ENCODE measurements at places on chromosomes 3 and 15.

- no peak for DNase-seq
These were observed 243.4 kb upstream of the ZNF717 start for GRCh38 chr3:76028774-76029173.

GRCh38 chr15:52714968-52715367 lies 35.8 kb upstream of the ATOSA start:
- DNase-seq, result no peak

- DNase-seq, result peak; percentile 31
These were observed 32.9 kb downstream of the CRYGS start for GRCh38 chr3:186511245-186511644.

- no peak for DNase-seq
These were observed 4.5 kb upstream of the FES start for GRCh38 chr15:90879730-90880366.

DNA sequence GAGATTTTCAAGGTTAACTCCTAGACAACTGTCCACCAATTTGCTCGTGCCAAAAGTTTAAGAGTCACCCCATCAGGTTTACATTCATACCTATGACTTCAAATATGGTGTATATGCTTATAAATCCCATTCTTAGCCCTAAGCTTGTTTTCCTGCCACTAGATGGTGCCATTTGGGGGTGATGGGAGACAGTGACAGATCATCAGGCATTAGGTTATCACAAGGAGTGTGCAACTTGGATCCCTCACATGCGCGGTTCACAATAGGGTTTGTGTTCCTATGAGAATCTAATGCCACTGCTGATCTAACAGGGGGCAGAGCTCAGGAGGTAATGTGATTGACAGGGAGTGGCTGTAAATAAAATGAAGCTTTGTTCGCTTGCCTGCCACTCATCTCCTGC lies 182.7 kb downstream of the CNTN6 start:
- no peak for DNase-seq

DNA sequence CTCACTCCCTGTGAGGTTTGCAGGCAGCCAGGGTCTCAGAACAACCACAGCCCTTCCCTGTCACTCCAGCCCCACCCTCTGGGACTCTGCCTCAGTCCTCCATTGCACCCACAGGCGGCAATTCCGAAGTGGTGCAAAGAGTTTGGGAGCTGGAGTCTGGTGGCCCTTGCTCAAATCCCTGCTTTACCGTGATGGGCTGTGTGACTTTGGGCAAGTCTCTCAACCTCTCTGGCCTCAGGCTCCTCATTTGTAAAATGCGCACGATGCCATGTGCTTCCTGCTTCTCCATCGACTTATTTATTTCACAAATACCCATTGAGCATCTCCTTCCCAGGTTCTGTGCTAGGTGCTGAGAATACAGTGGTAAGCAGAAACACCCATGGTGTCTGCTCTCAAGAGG lies 7.3 kb upstream of the ATP2B2 start:
- no peak for DNase-seq

GRCh38 chr15:35810007-35810406 lies 264.0 kb upstream of the DPH6 start:
- no peak for DNase-seq

DNA sequence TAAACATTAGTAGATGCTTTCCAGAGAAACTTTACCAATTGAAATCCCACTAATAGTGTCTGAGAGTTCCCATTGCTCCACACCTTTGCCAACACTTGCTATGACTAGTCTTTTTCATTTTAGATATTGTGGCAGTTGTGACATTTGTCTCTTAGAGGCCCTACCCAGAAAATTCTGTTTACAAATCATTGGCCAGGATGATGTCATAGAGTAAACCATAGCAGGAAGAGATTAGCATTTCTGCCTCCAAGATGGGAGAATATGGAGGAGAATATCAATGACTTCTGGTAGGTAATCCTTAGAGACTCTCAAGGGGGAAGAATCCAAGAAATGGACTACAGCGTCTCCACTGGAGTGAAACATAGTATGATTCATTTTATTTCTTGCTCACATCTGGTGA lies 291.0 kb upstream of the CNTN3 start:
- DNase-seq, result no peak

GRCh38 chr15:43286074-43286473 lies 19.3 kb upstream of the TGM5 start:
- no peak for DNase-seq

DNA sequence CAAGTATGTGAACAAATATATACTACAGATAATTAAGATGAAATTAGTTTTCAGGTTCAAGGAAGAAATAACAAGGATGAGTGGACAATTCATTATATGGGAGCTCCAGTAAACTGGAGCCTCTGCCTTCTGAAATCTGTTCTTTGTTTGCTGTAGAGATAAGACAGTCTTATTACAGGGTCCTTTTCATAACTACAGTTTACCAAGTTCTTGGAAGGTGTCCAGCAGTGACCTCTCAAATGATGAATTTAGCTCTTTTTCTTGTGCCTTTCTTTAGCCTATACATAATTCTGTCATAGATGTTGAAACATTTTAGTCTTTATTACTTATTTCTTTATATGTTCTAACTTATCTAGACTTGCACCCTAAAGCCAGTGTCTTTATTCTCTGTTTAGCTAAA lies 89.7 kb upstream of the GBE1 start:
- DNase-seq, result no peak

GRCh38 chr3:43394041-43394554 lies 107.8 kb downstream of the SNRK start:
- no peak for DNase-seq

DNA sequence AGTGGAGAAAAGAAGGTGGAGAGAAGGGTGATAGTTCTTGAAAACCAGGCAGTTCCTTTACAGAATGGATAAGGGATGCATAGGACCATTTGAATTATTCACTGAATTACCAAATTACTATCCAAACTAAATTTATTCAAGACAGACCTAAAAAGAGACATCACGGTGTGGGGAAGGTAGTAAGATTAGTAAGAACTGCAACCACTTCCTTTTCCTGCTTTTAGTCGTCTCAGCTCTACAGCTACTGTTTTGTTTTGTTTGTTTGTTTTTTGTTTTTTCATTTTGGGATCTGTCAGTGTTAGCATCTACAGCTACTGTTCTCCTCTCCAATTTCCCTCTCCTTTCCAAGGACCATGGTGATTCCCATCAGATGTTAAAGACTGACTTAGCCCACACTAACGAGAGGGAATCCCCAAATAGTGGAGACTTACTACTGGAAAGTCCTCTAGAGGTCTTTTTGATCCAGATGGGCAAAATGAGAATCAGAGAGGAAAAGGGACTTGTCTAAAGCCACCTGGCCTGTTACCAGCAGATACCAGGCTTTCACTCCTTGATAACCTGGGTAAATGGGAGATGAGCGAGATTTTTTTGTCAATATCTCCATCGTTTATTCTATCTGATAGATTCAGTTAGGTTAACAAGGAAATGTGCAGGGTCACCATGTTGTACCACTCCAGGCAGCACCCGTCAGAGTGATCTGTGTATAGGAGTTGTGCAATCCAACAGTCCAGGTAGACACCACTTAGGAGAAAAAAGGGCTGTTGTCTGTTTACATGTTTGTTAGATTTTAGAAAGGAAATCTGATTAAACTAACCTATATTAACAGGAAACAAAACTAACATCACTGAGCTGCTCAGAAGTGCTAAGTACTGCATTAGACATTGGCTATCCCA lies 6.0 kb downstream of the HCLS1 start:
- no peak for DNase-seq

DNA sequence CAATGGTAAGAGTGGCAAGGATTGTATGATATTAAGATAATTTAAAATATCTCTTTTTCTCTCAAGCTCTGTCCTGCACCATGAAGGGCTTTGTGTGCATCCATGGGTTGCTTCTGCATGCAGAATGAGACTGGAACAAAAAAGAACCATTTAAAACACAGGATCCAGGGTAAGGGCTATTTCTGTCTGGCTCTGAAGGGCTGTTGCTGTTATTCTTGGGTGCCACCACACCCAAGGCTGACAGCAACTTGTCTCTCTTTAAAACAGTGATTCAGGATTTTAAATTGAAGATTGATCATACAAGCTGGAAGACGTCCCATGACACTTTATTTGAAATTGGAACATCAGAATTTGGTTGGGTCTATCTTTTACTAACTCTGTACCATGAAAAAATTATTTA lies 268.8 kb upstream of the CNTN3 start:
- no peak for DNase-seq

DNA sequence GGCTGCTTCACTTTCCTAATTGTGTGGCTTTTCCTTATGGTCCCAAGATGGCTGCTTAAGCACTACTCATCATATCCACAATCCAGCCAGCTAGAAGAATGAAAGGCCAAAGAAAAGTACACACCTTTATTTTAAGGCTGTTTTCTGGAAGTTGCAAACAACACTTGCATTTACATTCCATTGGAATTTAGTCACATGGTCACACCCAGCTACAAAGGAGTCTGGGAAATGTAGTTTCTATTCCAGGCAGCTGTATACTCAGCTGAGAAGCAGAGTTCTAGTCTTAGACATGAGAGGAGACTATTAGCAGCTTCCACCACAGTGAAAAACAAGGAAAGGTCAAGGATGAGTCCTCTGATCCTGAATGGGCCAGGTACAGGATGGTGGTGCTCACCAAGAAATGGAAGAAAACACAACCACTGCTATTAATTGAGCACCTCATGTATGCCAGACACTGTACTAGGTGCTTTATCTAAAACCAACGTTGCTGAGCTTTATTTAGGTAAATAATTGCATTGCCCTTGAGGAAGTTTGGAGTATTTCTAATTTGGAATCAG lies 28.0 kb upstream of the ATG7 start:
- DNase-seq, result no peak

DNA sequence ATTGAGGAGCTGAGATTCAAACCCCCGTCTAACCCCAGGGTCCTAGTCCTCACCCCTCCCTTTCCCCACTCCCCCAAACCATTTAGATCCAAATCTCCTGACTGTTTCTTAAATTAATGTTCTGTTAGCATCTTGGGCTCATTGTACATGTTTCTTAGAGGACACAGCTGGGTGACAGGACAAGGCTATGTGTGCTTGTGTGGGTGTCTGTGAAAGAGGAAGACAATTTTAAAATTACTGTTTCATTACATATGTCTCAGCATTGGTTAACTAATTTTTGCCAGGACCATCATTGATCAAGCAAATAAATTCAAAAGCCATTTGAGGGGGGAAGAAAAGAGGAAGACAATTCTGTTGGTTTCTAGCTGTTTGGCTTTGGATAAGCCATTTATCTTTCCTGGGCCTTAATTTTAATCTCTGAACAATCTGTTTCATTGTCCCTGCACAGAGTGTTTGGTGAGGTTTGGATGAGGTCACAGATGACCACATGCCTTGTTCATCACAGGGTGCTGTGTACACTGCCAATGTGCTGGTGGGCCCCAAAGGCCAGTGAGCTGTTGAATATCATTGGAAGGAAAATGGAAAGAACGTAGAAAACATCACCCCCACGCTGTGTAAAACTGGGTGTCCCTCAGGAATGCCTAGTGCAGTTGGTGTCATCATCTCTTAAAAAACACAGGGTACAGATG lies 51.9 kb downstream of the RPLP1 start:
- DNase-seq, result no peak

GRCh38 chr3:165404357-165405027 lies 208.3 kb upstream of the SLITRK3 start:
- no peak for DNase-seq

- no peak for DNase-seq
These were observed 235.0 kb downstream of the SHOX2 start for GRCh38 chr3:157871248-157871647.

GRCh38 chr3:123782488-123782887 lies 101.6 kb downstream of the MYLK start:
- no peak for DNase-seq

- no peak for DNase-seq
These were observed 120.0 kb upstream of the DCBLD2 start for GRCh38 chr3:99021466-99021865.

DNA sequence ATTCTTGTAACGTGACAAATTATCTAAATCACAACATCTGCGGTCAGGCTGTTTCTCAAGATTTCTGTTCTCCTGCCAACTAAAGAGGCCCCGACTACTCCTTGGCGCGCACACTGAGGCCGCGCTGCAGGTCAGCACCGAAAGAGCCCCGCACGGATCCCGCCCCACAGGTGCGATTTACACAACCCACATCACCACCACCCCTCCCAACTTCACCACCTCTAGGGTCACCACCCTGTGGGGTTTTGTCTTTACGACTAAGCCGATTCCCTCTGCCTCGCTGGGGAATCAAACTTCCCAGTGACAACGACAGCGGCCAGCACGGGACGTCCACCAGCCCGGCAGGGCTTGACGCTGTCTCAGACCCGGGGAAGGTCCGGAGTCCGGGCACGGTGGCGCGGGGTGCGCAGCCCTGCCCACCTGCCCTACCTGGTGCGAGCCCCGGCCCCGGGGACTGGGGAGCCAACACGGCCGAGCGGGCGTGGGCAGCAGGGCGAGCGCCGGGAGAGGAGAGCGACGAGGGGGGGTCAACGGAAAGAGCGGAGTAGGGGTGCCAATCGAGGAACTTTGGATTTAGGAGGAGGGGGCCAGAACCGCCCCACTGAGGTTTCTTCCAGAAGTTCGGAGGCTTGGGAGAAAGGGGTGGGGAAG lies 764 bp downstream of the UACA start:
- DNase-seq, result peak; percentile 18

DNA sequence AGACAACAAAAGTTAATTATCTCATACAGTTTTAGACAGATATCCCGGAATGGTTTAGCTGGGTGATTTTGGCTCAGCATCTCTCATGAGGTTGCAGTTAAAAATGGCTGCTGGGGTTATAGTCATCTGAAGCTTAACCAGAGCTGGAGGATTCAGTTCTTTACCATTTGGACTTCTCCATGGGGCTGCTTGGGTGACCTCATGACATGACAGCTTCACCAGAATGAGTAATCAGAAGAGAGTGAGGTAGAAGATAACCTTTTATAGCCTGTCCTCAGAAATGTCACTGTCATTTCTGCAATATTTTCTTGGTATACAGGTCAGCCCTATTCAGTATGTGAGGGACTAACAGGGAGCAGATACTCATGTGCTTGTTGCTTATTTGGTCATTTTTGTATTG lies 30.9 kb downstream of the TFG start:
- no peak for DNase-seq

DNA sequence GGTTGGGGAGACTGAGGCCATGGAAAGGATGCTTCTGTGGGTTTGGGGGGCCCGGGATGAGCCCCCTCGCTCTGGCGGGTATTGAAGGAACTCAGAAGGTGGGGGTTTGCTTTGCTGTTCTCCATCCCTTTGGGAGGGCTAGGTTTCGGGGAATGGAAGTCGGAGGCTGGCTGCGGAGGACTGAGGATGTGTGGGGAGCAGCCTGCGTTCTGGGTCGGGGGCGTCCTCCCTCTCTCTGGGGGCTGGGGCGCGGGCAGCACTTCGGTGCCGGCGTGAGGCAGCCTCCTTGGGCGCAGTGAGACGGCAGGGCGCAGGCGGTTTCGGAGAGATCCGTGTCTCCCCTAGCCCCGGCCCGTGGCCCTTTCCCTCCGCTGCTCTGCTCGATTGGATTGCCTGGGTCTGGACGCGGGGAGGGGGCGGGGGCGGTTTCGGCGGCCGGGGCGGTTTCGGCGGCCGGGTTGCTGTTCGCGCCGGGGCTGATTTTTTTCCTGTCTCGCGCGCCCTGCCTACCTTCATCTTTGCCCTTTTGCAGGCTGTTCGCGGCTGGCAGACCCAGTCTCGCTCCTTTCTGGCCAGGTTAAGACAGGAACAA lies 1.4 kb downstream of the PTPRG start:
- DNase-seq, result peak; percentile 4

Measured in activated naive CD4-positive, alpha-beta T cell treated with anti-CD3 and anti-CD28 coated beads, Interleukin-2, amount 50 U/mL, for 72 hours (primary cell).